ENCODE measurements at places on chromosomes 3 and 15. TPM values are rescaled to one million over a fixed set of nuclear protein-coding genes. Genes with fewer than 3 reads are reported as not detected.

PRRT3 gene
- 2.9 TPM for total RNA-seq

GOLGA6B gene
- total RNA-seq = not detected

SLC15A2 gene
- 28.6 TPM for total RNA-seq

ANKRD63 gene
- total RNA-seq = not detected

PRTG gene
- total RNA-seq = 34.4 TPM

ATP10A gene
- total RNA-seq = 5.9 TPM

TMEM108 gene
- total RNA-seq = 16.1 TPM

GRM7 gene
- 16.7 TPM for total RNA-seq

HDC gene
- 3.8 TPM for total RNA-seq

GP5 gene
- 1.1 TPM for total RNA-seq

PLSCR2 gene
- not detected for total RNA-seq

SCN5A gene
- 3.0 TPM for total RNA-seq

MST1R gene
- total RNA-seq = 1.8 TPM

KLHL40 gene
- 7.7 TPM for total RNA-seq

RAD51 gene
- total RNA-seq = 4.1 TPM

ZCWPW2 gene
- 2.6 TPM for total RNA-seq

SLC25A20 gene
- 9.9 TPM for total RNA-seq

UBAP1L gene
- 22.0 TPM for total RNA-seq

SCAMP2 gene
- total RNA-seq = 30.4 TPM

GMNC gene
- 3.4 TPM for total RNA-seq

CHRNA7 gene
- total RNA-seq = 6.1 TPM

ADGRG7 gene
- 0.22 TPM for total RNA-seq

SLC24A5 gene
- total RNA-seq = 22.1 TPM

All from camera-type eye (tissue), 1 donor.